ENCODE measurements at places on chromosomes 7 and 10.

- no peak for DNase-seq
Observed at GRCh38 chr10:85791818-85792532, 574.6 kb downstream of the GRID1 start.

DNA sequence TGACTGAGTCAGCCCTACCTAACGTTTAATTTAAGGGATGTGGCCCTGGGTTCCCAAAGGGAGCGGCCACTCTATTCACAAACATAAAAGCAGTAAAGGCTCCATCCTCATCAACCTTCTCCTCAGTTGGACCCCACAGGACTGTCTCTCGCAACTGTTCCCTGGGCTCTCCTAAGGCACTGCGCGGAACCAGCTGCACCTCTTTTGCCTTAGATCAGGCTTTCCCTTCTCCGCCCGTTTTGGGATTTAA is 689 bp upstream of the GTPBP4 start:
- no peak for DNase-seq

- no peak for DNase-seq
Observed at GRCh38 chr7:101650579-101651081, 21.5 kb upstream of the MYL10 start.

DNA sequence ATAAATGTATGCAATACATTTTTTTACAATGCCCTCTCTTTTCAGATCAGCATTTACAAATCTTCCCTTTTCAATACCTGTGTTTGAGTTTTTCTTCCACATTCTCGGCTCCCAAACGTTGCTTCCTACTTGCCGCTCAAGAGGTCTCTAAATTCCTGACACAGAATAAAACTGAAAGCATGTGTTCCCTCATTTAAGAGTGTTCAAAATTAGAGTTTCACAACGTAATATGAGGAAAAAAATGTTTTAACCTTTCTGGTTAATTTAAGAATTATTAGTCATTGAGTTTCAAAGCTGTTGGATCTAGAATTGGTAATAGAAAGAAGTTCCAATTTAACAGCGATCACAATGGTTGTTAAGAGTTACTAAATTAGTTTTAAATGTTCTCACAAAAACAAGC is 100.4 kb downstream of the ARID5B start:
- no peak for DNase-seq

- no peak for DNase-seq
Observed at GRCh38 chr7:112238852-112239610, 32.5 kb downstream of the ZNF277 start.

GRCh38 chr7:45645141-45645969 is 71.2 kb downstream of the ADCY1 start:
- no peak for DNase-seq

DNA sequence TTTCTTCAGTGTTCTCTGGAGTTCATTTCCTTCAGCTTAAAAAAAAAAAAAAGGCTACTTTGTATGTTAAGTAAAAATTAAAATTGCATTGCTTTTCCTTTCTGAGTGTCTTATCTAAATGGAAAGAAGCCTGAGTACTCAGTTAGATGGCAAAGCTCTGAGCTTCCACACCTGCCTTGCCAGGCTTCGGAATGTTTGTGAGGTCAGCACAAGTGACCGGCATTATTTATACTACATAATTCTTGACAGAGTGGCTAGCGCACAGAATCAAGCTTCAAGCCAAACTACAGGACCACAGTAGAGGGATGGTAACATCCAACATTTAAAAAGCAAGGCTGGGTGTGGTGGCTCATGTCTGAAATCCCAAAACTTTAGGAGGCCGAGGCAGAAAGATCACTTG is 17.3 kb downstream of the PIP4K2A start:
- DNase-seq = no peak

Measured in CMK (cell line).